ENCODE measurements at places on chromosomes 4 and X. TPM values are rescaled to one million over a fixed set of nuclear protein-coding genes. Genes with fewer than 3 reads are reported as not detected.

Gene AKAP4
- under 0.01 TPM for total RNA-seq

Gene CASP3
- total RNA-seq = 40.8 TPM

Gene PCDH7
- 172 TPM for total RNA-seq

Gene NPNT
- total RNA-seq = not detected

Gene TACR3
- 0.09 TPM for total RNA-seq
